Left forelimb (tissue), 1 donor: ENCODE measurements at places on chromosomes 2 and 18.

GRCh38 chr2:229363185-229363814 is 92.2 kb upstream of the PID1 start:
- no peak for DNase-seq

- DNase-seq: no peak
These were observed 124.0 kb downstream of the NRP2 start for GRCh38 chr2:205806143-205806905.

- no peak for DNase-seq
These were observed 538.1 kb upstream of the GYPC start for GRCh38 chr2:126117886-126118285.

DNA sequence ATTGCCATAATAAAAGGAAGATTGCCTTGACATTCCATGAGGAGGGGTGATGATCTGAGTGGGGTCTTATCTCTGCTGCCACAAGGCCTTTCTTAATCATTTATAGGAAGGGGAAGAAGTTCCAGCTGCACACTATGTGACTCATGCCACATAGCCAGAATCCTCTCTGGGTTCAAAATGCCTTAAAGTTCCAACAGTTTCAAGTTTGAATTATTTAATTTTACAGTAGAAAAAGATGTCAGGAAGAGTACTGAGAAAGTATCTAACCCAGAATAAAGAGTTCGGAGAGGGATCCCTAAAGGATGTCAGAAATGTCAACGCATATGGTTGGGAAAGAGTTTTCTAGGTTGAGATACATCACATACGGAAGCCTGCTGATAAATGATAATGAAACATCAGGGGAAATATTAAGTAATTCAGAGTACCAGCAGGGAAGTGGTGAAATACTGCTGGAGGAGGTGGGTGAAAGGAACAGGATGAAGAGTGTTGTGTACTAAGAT is 999.9 kb downstream of the TSN start:
- no peak for DNase-seq

DNA sequence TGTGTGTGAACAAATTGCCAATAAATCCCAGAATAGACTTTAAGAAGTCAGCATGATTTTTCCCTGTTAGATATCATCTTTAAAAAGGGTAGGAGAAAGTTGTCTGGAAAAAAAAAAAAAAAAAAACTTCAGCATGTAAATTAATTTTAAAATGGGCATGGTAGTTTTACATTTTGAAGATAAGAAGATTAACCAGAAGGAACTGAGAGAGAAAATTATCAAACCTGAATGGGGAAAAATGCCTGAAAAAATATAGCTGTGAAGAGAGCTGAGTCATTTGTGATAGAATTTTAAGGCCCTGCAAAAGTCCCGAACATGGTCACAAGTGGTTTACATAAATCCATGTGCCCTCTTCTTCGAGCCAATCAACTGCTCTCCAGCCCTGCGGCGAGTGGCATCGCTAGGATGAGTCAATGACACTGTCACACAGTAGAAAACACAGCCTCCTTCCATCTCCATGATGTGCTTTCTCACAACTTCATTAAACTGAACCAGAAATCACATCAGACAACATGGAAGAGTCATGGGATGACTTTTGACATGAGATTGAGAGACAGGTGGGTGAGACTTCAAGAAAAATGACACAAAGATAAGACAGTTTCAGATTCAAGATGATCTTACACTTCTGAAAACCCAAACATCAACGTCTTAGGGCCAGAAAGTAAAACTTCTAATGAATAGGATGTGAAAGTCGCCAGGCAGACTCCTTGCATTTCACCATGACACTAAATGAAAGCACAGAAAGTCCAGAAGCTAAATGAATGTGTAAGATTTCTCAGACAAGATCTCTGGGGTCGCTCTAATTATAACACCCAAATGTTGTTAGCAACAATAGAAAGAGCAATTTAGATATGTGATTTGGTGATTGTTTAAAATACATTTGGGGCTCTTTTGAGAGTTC is 273.0 kb upstream of the ID2 start:
- no peak for DNase-seq

- DNase-seq: no peak
These were observed 431 bp upstream of the EIF5B start for GRCh38 chr2:99336804-99337112.

DNA sequence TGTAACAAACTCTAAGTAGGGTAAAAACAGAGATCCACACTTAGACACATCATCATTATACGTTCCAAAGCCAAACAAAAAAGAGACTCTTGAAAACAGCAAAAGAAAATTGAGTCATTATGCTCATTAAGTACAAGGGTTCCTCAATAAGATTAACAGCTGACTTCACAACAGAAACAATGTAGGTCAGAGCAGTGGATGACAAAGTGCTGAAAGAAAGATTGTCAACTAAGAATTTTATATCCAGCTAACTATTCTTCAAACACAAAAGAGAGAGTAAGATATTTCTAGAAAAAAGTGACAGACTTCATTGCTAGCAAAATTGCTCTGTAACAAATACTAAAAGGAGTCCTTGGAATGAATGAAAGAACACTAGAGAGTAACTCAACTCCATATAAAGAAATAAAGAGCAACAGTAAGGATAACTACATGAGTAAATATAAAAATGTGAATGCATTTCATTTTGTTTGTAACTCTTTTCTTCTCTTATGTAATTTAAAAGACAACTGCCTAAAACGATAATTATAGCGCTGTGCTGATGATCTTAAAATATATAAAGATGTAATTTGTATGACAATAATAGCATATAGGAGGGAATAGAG is 23.8 kb upstream of the DNER start:
- no peak for DNase-seq

- no peak for DNase-seq
These were observed 156.3 kb downstream of the DOCK10 start for GRCh38 chr2:224885836-224886547.

GRCh38 chr18:36828157-36828629 is 609 bp downstream of the TPGS2 start:
- peak; percentile 73 for DNase-seq

GRCh38 chr2:17617516-17617915 is 77.0 kb downstream of the VSNL1 start:
- DNase-seq: no peak

DNA sequence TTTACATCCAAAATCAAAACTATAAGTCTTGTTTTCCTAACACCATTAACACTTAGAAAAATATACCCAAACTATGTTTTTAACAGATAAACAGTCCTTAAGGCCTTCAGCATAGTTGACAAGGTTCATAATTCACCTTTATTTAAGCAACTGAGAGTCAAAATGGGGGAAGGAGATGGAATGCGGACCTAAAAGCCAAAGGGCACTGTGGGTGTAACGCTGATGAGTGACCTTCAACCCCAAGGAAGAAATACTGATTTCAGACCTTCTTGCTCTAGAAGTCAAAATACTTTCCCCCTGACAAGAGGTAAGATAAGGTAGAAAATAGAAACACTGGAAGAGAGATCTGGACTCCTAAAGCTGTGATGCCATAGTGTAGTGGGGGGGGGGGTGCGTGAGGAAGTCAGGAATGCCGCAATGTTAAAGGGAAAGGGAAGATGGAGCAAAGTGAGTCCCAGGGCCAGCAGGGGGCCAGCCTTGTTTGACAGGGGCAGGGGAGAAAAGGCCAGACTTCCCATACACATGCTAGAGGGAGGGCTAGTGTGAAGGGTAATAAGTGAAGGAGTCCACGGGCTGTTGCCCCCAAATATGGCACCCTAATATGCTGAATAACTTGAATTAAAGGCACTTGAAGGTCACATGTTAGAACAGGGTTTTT is 31.4 kb downstream of the CCDC93 start:
- no peak for DNase-seq

- no peak for DNase-seq
These were observed 28.1 kb downstream of the PIK3C3 start for GRCh38 chr18:41982942-41983660.

GRCh38 chr2:216188956-216189355 is 79.8 kb downstream of the XRCC5 start:
- no peak for DNase-seq

DNA sequence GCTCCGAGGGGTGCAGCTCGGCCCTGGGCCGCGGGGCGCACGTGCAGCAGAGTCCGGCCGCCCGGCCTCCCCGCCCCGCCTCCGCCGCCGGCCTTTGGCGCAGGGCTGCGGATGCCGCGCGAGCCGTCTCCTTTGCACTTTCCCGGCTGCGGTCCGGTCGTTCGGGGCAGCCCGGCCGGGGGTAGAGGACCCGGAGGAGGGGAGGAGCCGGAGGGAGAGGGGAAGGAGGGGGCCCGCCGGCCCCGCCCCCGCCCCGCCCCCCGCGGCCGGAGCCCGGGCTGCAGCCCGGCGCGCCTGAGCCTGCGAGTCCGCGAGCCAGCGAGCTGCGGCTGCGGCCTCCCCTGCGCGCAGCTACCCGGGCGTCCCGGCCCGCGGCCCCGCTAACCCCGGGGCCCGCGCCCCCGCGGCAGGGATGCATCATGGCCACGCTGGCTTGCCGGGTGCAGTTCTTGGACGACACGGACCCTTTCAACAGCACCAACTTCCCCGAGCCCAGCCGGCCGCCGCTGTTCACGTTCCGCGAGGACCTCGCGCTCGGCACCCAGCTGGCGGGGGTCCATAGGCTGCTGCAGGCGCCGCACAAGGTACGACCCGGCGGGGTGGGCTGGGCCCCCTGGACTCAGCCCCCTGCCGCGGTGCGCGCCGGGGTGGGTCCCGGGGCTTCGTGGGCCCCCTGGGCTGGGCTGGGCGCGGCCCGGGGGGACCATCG is at the start of gene FHOD3:
FHOD3 (plus strand) TSS at position 297 of the 709 bp plus-strand sequence; CDS start at position 420, 123 bp downstream.
- DNase-seq: peak; percentile 84

DNA sequence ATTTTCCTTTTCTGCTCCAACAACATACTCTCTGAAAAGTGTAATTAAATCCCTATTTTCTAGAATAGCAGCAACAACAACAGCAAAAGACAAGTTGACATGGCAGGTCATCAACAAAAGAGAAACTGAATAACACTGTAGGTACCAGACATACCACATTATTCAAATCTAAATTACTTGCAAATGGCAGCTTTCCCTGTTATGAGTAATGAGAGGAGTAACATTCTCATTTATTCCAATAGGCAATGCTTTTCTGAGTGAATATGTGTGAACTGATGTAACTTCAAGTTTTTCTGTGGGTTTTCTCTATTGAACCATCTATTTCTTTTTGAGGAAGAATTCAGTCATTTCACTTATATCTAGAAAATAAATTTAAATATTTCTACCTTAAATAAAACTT is 501.5 kb downstream of the TRIB2 start:
- DNase-seq: no peak

DNA sequence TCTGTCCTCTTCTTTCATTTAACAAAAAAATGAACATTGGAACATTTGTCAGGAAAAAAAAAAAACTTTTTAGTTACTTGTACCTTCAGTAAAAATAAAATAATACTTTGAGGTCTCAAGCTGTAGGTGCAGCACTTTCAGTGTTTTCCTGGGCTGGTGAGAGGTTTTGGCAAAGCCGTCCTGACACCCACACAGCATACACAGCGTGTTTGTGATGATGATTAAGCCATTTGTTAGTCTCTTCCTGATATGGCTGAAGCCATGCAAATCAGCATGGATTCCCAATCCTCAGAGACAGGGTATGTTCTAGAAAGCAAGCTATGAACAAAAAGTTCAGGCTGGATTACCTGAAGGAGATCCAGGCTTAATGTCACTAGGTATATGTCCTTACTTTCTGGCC is 236.8 kb downstream of the ZNF516 start:
- no peak for DNase-seq

DNA sequence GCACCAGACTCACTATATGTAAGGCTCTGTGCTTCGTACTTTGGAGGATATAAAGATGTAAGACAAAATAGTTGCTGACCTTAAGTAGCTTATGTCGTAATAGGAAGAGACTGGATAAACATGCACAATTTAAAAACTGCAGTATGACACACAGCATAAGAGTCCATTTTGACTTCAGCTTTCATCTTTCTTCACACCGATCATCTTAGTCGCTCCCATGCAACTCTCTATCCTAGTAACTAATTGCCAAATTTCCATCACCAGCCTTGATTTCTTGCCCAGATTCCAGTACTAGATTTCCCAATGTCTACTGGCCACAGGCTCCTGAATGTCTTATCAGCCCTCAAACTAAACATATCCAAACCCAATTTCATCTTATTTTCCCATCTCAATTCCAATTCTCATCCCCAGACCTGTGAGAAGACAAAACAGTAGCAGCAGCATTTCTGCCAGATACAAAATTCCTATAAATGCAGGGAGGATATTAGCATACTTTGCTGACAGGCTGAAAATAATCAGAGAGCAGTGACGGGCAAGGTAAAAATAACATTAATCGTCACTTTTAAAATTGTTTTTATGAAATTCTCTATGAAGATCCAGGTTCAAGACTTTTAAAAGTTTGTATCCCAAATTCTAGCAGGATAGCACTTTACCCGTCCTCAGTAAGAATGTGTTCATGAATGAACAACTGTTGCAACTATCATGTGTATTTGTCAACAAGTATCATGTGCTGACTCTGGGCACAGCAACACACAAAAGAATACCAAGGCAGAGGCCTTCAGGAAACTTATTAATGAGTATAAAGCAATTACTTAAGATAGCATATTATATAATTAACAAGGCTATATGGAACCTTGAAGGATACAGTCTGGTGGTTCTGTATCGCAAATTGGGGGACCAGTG is 42.2 kb downstream of the KIDINS220 start:
- DNase-seq: no peak

DNA sequence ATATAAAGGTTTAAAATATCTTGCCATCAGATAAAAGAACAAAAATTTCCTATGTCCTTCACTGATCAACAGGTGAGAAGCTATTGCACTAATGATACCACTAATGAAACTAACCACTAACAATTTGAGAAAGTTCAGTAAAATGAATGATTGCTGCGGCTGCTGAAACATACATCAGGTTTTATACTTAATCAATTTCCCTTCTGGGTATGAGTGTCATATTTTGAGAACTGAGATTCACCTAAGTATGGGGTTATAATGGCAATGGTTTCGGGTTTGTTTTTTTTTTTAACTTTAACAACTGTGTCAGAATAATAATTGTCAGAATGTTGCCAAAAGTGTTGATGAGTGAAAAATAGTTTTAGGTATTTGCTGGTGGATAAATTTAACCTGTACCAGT is 151.3 kb upstream of the SLC39A10 start:
- DNase-seq: no peak

DNA sequence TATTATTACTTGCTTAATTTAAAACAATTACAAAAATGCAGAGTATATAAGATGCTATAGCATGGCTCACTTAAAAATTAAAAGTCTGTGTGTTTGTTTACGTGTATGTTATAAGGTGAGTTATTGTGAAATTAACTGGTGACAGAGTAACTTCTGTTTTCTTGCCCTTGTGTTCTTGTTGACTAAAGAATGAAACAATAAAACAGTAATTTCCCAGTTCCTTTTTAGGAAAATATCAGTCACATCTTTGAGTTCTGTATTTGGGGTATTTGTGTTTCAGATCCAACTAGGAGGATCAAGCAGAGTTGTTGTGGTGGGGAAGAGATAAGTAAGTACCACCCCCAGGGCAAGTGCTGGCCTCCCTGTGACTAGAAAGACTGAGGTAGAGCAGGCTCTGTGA is 143.6 kb downstream of the CCDC148 start:
- no peak for DNase-seq

DNA sequence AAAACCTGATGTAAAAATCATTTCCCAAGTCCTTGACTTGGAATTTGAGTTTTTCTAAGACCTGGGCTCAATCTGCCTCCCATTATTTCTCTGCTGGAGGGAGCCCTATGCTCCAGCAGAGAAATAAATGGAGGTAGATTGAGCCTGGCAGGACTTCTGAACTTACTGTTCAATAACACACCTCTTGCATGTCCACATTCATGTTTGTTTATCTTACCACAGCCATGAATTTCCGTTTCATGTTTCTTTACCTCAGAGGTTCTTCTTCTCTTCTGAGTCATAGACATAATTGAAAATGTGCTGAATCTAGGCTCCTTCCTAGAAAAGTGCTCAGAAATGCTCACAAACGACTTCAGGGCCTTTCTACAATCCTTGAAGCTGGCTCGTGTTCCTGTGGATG is 170.8 kb downstream of the PMAIP1 start:
- DNase-seq: no peak
